Sciatic nerve (tissue), 2 donors: ENCODE measurements at places on chromosomes 4 and X. TPM values are rescaled to one million over a fixed set of nuclear protein-coding genes. Genes with fewer than 3 reads are reported as not detected.

The SORCS2 gene
- 52.5 TPM for total RNA-seq

The SHOX gene
- 0.36 TPM for total RNA-seq

The PDCL2 gene
- total RNA-seq = not detected

The APLN gene
- 1.3 TPM for total RNA-seq

The SSX2 gene
- not detected for total RNA-seq

The CLGN gene
- 2.1 TPM for total RNA-seq

The ADGRG4 gene
- 0.18 TPM for total RNA-seq

The ERVMER34-1 gene
- 0.27 TPM for total RNA-seq

DNA sequence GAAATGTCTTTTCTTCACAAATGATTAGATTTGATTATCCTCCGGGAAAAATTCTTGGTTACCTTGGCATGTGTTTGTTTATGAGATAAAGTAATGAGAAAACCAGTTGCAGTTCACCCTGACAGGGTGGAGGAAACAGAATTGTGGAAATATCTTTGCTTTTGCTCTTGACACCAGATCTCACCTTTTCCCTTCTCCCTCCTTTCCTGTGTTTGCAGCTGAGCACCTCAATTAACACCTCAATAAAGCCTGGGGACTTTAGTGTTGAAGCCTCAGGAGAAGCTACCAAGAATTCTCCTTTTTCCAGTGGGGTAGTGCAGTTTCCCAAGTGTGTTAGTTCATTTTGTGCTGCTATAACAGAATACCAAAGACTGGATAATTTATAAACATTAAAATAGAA lies 350.8 kb upstream of the IGFBP7 start:
- DNase-seq = no peak

DNA sequence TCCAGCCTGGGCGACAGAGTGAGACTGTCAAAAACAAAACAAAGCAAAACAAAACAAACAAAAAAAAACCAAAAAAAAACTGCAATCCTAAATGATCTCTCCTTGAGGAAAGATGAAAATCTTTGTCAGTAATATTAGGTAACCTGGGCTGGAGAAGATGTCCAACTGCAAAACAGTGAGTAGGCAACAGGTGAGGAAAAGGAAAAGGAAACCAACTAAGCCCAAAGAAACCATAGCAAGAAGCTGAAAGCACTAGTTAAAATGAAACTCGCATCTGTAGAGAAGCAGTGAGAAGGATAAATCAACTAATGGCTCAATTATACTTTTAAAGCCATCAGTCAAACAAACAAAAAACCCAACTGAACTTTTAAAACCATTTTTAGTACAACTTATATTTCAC lies 54.2 kb downstream of the ENOX2 start:
- no peak for DNase-seq

GRCh38 chr4:37388681-37389365 lies 144.3 kb downstream of the NWD2 start:
- DNase-seq = no peak

GRCh38 chr4:10670321-10670720 lies 14.2 kb downstream of the CLNK start:
- DNase-seq = no peak

- DNase-seq = no peak
These were observed 460.9 kb upstream of the FAT1 start for GRCh38 chr4:187184508-187184907.

- no peak for DNase-seq
These were observed 420.6 kb downstream of the SPRY1 start for GRCh38 chr4:123817025-123817688.

GRCh38 chrX:5681159-5681558 lies 547.5 kb downstream of the NLGN4X start:
- DNase-seq = no peak

DNA sequence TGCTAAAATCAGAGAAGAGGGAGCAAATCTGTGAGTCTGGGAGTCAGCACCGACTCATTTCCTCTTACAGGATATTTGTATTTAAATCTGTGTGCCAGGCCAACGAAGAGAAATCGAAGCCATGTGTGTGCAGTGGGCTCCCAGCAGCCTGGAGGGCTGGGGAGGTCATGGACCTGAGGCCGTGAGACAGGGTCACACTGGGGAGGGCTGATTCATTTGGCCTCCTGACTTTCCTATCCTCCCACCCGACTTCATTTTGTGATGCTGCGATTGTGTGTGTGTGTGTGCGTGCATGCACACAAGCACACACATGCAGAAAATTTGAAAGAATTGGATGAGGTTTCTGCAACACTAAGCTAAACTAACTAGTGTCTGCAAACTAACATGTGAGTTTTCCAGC lies 48.7 kb upstream of the STX18 start:
- no peak for DNase-seq

- no peak for DNase-seq
These were observed 48.4 kb upstream of the KIT start for GRCh38 chr4:54609310-54609709.

GRCh38 chr4:78137532-78137931 lies 80.4 kb downstream of the FRAS1 start:
- DNase-seq = no peak

DNA sequence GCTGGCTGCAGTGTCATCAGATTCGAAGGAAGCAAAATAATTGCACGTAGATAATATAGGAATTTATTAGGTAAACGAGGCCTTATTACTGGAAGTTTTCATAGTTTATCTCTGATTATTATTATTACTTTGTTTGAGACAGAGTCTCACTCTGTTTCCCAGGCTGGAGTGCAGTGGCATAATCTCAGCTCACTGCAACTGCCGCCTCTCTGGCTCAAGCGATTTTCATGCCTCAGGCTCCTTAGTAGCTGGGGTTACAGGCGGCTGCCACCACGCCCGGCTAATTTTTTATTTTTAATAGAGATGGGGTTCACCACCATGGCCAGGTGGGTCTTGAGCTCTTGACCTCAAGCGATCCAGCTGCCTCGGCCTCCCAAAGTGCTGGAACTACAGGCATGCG lies 12.5 kb downstream of the CLCN3 start:
- no peak for DNase-seq

DNA sequence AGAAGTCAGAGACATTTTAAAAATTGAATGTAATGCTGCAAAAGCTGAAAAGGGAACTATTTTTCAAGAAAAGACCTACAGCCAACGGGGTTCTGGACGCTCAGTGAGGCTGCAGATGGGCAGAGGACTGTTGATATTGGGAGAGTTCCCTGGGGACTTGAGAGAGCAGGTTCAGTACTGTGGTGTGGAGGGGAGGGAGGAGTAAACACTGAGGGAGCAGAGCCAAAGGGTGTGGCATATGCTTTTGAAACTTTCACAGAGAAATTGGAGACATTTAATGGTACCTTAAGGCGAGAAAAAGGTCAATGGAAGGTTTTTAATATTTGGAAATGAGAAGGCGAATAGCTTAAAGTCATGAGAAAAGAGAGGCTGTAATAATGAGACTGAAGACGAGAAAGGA lies 62.2 kb upstream of the GPM6A start:
- no peak for DNase-seq

DNA sequence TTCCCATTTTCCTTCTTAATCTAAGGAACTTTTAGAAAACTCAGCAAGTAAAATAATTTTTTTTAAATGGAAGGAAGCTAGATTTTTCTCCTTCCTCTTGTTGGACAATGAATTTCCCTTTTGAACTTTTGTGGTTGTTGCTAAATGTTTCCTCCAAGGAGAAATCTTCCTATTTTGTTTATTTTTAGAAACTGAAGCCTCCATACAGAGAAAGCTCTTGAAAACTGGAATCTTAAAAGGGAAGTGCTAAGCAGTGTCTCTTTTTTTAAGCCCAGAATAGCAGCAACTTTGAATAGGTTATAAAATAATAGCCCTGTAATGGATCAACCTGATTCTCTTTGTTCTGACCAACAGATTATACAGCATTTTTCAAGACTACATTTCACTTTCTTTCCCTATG lies 15.1 kb upstream of the DCLK2 start:
- no peak for DNase-seq

DNA sequence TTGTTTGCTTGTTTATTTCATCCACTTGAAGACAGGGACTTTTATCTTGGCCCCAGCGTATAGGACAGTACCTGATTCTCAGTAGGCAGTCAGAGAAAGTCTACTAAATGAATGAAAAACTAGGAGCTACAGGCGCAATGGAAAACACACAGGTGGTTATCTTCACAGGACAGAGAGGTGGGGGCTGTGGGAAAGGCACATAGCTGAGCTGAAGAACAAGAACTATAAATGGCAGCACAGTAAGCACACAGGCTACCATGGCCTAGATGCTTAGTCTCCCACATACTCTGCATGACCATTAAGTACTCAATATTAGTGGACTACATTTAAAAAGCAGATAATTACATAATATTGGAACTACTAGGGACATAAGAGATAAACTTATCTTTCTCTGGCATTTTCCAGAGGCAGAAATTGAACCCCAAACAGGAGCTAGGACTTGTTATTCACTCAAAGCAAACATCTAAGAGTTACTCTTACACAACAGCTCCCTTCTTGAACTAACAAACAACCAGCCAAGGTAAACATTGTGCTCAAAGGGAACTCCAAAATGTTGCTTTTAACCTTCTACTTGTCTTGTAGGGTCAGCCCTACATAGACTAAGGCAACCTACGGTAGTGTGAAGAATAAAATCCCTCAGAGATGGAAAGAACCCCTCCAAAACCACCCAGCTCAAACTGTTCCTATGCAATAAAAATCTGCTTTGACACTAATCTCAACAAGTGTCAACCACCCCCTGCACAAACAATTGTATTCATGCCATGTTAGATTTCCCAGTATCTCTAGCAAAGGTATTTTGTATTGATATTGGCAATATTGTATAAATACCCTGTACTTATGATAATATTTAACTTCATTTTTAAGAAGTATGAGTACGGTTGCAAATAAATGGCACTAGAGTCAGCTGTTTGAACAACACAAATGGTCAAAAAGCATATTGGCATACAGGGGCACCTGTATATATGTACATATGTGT lies 593.6 kb downstream of the KLHL13 start:
- no peak for DNase-seq

GRCh38 chr4:74632634-74633033 lies 161.7 kb downstream of the BTC start:
- no peak for DNase-seq

GRCh38 chrX:11407331-11408108 lies 114.3 kb downstream of the AMELX start:
- no peak for DNase-seq

DNA sequence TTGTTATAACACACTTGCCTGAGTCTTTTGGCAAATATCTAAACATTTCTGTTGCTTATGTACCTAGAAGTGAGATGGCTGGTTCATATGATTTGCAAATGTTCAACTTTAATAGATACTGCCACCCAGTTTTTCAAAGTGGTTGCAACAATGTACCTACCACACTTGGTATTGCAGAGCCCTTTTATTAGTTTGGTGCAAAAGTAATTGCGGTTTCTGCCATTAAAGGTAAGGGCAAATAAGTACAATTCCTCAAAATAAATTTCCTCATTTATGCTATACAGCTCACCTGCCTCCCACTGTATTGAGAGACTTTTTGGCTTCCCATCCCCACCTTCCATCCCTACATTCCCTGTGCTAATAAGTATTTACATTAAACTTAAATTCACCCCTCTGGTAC lies 47.7 kb upstream of the COL25A1 start:
- DNase-seq = no peak

- no peak for DNase-seq
These were observed 36.0 kb downstream of the AWAT2 start for GRCh38 chrX:70013466-70014381.

- DNase-seq = no peak
These were observed 870.9 kb upstream of the FRG1 start for GRCh38 chr4:189069772-189070171.

GRCh38 chrX:1466232-1466661 lies 13.5 kb upstream of the ASMTL start:
- DNase-seq = no peak

DNA sequence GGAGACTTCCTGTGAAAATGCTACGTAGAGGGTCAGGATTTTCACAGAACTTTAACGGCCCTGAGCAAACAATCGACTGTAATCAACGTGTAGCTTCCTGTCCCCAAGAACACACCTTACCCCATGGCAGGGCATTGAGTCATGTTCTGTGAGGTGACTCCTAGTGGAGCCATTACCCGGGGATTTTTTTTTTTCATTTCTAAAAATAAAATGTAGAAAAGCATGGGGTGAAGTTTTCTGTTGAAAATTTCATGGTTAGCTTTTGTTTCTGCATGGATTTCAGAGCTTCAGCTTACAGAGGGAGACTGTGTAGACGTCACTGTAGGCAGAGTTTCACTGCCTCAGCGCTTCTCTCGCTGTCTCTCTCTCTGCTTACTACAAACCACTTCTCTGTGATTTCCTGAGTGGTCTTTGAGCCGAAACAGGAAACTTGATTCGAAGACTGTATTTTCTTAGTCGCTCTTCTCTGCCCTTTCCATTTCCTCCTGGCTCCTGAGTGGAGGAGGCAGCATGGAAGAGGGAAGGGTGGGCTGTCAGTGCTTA lies 111.7 kb downstream of the NFKB1 start:
- no peak for DNase-seq

DNA sequence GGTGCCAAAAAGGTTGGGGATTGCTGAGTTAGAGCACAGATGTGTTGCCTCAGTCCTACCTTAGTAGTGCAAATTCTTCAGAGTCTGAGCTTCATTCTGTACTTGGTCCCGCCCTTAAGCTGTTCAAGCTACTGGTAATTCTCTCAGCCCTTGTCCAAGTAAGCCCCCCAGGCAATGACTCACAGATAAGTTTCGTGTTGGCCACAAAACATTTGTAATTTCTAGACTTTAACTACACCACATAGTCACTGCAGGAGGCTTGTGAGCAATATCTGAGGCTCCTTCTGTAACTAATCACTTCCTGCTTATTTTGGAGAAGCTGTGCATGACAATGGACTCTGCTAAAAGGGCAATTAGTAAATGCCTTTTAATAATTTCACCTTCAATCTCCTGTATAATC lies 1420.5 kb downstream of the PCDH7 start:
- DNase-seq = no peak

GRCh38 chr4:184300816-184301215 lies 83.1 kb upstream of the ENPP6 start:
- DNase-seq = no peak

GRCh38 chrX:108419401-108419800 lies 18.8 kb downstream of the COL4A6 start:
- DNase-seq = no peak

DNA sequence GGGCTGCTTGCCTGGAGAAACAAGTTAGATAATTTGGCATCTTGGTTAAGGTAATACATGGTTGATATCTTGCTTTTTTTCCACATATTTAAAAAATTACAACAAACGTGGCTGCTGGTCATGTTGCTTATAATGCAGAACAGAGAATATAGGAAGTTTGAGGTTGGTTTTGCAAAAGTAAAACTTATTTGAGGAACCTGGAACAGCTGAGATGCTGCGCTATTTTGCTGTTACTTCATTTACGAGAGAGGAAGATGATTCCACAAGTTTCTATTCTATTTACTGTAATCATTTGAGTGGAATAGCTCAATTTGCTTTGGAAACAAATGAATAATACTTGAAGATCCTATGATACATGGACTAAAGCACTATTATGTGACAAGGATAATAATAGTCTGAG lies 118.9 kb downstream of the TMA16 start:
- no peak for DNase-seq

- no peak for DNase-seq
These were observed 5.8 kb upstream of the TMEM271 start for GRCh38 chr4:581753-582361.

- DNase-seq = no peak
These were observed 22.7 kb upstream of the TBC1D14 start for GRCh38 chr4:6886886-6887285.
